Activated CD8-positive, alpha-beta memory T cell treated with anti-CD3 and anti-CD28 coated beads, Interleukin-2, amount 10 ng/mL, durations not matched to agents 7 days and 5 days (primary cell): ENCODE measurements at places on chromosomes 1 and 21. TPM values are rescaled to one million over a fixed set of nuclear protein-coding genes. Genes with fewer than 3 reads are reported as not detected.

The OR2T8 gene
- total RNA-seq = not detected

The OR2M2 gene
- total RNA-seq = not detected

The LRRC52 gene
- not detected for total RNA-seq

The SMPDL3B gene
- total RNA-seq = 0.40 TPM

The KRTAP21-2 gene
- total RNA-seq = not detected

The GJB4 gene
- not detected for total RNA-seq

The KRTAP19-1 gene
- not detected for total RNA-seq

The UQCRHL gene
- 1.8 TPM for total RNA-seq

The ODR4 gene
- total RNA-seq = 10.7 TPM

The HSD11B1 gene
- total RNA-seq = not detected

The SELE gene
- not detected for total RNA-seq

The KLHDC7A gene
- not detected for total RNA-seq

The S100A14 gene
- total RNA-seq = not detected

The AMIGO1 gene
- total RNA-seq = 0.20 TPM

The SPRR4 gene
- not detected for total RNA-seq

The SSX2IP gene
- total RNA-seq = 14.5 TPM

The LRRC39 gene
- total RNA-seq = 0.82 TPM

The NHLH1 gene
- total RNA-seq = 0.35 TPM

The TTC24 gene
- 12.6 TPM for total RNA-seq

The SLC5A9 gene
- not detected for total RNA-seq

The BATF3 gene
- total RNA-seq = 109 TPM

The ALX3 gene
- not detected for total RNA-seq

The MX2 gene
- total RNA-seq = 65.1 TPM

The PLPPR5 gene
- total RNA-seq = not detected

The CRYAA gene
- not detected for total RNA-seq

The DNAJC16 gene
- 18.1 TPM for total RNA-seq

The FLG2 gene
- total RNA-seq = not detected

The PAX7 gene
- not detected for total RNA-seq

The PTPN7 gene
- 410 TPM for total RNA-seq

The MPL gene
- total RNA-seq = not detected

The SPOCD1 gene
- not detected for total RNA-seq

The SAMD13 gene
- total RNA-seq = 0.82 TPM

The IARS2 gene
- 50.3 TPM for total RNA-seq

The SPATA1 gene
- total RNA-seq = 2.1 TPM

The IKBKE gene
- total RNA-seq = 72.7 TPM

The LRRIQ3 gene
- 1.4 TPM for total RNA-seq

The OR13G1 gene
- not detected for total RNA-seq

The SNX7 gene
- total RNA-seq = not detected
